GM23248 (cell line): ENCODE measurements at places on chromosomes 12 and 14. TPM values are rescaled to one million over a fixed set of nuclear protein-coding genes. Genes with fewer than 3 reads are reported as not detected.

The RFLNA gene
- 4.6 and 4.9 TPM in 2 replicates for total RNA-seq

The OSBPL8 gene
- total RNA-seq, result 64.4 and 67.0 TPM in 2 replicates

The TBX5 gene
- total RNA-seq, result 23.9 and 30.0 TPM in 2 replicates

The IRAK3 gene
- 3.7 and 6.6 TPM in 2 replicates for total RNA-seq

The GLI1 gene
- 0.63 and 1.8 TPM in 2 replicates for total RNA-seq

The AICDA gene
- total RNA-seq, result not detected in 2 replicates

The PRKD1 gene
- total RNA-seq, result 21.0 and 24.2 TPM in 2 replicates

The CD69 gene
- not detected in 2 replicates for total RNA-seq

The NANOG gene
- 0.13 TPM in 1 of 2 replicates, not detected in the other for total RNA-seq

DNA sequence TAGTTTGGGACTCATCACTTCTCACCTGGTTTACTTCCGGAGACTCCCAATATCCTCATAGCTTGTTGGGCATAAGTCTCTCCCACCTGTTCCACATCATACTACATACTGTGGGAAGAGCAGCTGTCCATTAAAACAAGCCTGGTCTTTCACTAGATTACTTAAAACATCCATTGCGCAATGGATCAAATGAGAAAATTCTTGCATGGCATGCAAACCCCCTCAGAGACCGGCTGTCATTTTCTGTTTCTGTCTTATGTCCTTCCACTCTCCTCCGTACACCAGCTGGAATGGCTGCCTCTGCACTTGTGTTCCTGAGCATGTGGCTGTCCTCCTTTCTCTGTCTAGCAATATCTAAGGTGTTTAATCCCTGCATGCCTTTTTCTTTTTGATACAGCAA is 265.6 kb downstream of the TMEM117 start:
- no peak overlapping the region for H3K27ac ChIP-seq
- no peaks in the 10 kb centered on the region for H3K27me3 ChIP-seq
- no peaks in the 10 kb centered on the region for H3K4me1 ChIP-seq
- H3K4me3 ChIP-seq, result no peak overlapping the region
- DNase-seq, result no peak

DNA sequence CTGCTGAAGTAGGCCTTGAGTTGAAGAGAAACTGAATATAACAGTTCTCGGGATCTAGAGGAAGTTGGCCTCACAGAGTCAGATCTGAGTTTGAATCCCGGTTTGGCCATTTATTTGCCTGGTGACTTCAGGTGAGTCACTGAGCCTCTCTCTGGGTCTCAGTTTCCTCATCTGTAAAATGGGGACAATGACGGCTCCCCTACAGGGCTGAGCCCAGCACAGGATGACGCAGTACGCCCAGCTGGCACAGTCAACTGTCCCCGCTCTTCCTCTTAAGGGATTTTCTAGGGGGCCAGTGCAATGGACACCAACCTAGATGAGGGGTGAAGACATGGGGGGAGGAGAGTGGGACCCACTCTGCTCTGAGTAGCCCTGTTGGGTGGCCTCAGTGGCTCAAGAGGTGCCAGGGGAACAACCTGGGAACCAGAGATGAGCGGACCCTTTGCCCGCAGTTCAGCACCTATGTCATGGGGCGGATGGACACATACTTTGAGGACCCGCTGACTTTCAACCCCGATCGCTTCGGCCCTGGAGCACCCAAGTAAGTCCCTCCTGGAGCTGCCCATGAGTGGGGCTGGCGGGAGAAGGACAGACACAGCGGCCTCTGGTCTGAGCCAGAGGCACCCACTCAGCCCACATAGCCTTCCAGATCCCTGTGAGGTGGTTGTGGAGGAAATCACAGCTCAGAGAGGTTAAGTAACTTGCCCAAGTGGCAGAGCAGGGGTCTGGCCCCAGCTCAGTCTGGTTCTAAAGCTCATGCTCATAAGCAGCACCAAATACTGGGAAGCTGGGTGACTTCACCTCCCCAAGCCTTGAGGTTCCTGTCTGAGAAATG is 41.1 kb downstream of the CYP46A1 start:
- H3K4me3 ChIP-seq, result no peak overlapping the region
- peaks cover 10% of the 10 kb centered on the region for H3K27me3 ChIP-seq
- H3K27ac ChIP-seq, result no peak overlapping the region
- no peaks in the 10 kb centered on the region for H3K36me3 ChIP-seq

GRCh38 chr14:61388173-61388975 is 67.0 kb downstream of the PRKCH start:
- H3K36me3 ChIP-seq, result no peaks in the 10 kb centered on the region
- H3K27ac ChIP-seq, result no peak overlapping the region
- peaks cover 7% of the 10 kb centered on the region for H3K4me1 ChIP-seq
- peak; percentile 30 for DNase-seq

- peak overlapping the region; percentile 53 for H3K4me3 ChIP-seq
- peak; percentile 85 for DNase-seq
- no peaks in the 10 kb centered on the region for H3K27me3 ChIP-seq
- peaks cover 18% of the 10 kb centered on the region for H3K4me1 ChIP-seq
- H3K27ac ChIP-seq, result peak overlapping the region; percentile 53
Measured at GRCh38 chr12:124289634-124290600, 5.0 kb upstream of the RFLNA start.

DNA sequence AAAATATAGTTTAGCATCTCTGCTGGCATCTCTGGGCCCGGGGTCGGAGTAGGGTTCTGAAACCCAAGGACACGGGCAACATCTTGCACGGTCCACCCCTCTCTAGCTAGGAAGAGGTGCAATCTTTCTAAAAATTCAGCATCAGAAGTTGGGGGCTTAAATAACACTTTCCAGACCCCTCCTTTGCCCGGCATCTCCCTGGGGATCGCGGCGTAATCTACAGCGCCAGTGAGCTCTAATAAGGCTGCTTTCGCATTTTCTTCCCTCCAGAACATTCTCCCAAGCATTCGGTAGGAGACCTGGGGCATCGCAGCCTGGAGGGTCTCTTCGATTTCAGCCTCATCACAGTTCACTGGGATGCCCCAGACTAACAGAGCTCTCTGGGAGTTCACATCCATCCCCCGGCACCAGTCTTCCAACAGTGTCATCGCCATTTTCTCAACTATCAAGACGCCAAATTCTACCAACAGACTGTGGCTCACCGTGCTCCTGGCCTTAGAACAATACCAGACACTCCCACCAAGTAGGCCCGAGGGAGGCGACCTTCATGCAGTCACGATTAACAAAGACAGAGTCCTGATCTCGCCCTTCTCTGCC is 880 bp downstream of the PNMA1 start:
- H3K4me1 ChIP-seq, result peaks cover 16% of the 10 kb centered on the region
- peak overlapping the region; percentile 89 for H3K27ac ChIP-seq
- H3K27me3 ChIP-seq, result no peaks in the 10 kb centered on the region
- peaks cover 18% of the 10 kb centered on the region for H3K36me3 ChIP-seq

DNA sequence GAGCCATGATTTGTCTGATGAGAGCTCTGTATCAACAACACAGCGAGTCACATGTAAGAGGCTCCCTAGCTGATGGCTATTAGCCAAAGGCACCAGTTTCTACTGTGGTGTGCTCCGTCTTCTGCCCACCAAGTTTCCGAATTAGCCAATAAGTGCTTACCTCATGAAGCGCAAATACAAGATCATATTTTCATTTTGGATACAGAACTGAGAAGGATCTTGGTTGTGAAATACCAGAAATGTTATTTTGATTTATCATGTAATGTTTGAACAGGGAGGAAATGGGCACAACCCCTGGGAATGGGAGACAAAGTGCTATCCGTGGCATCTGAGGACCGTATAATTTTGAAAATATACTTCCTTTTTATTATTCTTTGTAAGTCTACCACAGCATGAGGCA is 234.3 kb downstream of the DACT1 start:
- peaks cover 5% of the 10 kb centered on the region; the same call in 1 of the 2 replicates for H3K4me1 ChIP-seq
- peak; percentile 41 for DNase-seq
- H3K4me3 ChIP-seq, result no peak overlapping the region
- H3K27me3 ChIP-seq, result no peaks in the 10 kb centered on the region

GRCh38 chr12:24945039-24945438 is 3.9 kb downstream of the BCAT1 start:
- no peak for DNase-seq
- no peaks in the 10 kb centered on the region for H3K27me3 ChIP-seq
- H3K4me3 ChIP-seq, result no peak overlapping the region
- H3K27ac ChIP-seq, result no peak overlapping the region
- H3K36me3 ChIP-seq, result peaks cover 16% of the 10 kb centered on the region
- H3K4me1 ChIP-seq, result peaks cover 27% of the 10 kb centered on the region

- no peaks in the 10 kb centered on the region for H3K36me3 ChIP-seq
- H3K27ac ChIP-seq, result no peak overlapping the region
- no peak overlapping the region for H3K4me3 ChIP-seq
- no peak for DNase-seq
- H3K27me3 ChIP-seq, result no peaks in the 10 kb centered on the region
Measured at GRCh38 chr12:23585156-23585781, 364.2 kb downstream of the SOX5 start.

DNA sequence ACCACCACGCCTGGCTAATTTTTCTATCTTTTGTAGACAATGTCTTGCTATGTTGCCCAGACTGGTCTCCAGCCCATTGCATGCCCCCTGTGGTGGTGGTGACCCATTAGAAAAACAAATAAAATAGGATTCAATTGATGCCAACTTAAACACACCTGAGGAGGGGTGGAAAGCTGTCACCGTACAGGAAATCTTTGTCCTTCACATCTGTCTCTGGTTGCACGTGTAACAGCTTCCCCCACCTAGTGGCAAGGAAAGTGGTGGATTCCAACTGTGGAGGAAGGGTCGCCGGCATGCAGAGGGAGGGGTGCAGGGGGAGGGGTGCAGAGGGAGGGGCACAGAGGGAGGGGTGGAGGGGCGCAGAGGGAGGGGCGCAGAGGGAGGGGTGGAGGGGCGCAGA is 26.1 kb upstream of the GPR68 start:
- H3K4me1 ChIP-seq, result peaks cover 8% of the 10 kb centered on the region; the same call in 1 of the 2 replicates
- H3K4me3 ChIP-seq, result no peak overlapping the region
- H3K36me3 ChIP-seq, result no peaks in the 10 kb centered on the region
- H3K27me3 ChIP-seq, result no peaks in the 10 kb centered on the region
- H3K27ac ChIP-seq, result no peak overlapping the region
- no peak for DNase-seq

- no peaks in the 10 kb centered on the region for H3K36me3 ChIP-seq
- H3K27me3 ChIP-seq, result no peaks in the 10 kb centered on the region
- peaks cover 14% of the 10 kb centered on the region for H3K4me1 ChIP-seq
- DNase-seq, result no peak
- no peak overlapping the region for H3K4me3 ChIP-seq
Measured at GRCh38 chr14:100234511-100234910, 4.4 kb upstream of the YY1 start.
